ENCODE measurements at places on chromosomes 5 and 9.

DNA sequence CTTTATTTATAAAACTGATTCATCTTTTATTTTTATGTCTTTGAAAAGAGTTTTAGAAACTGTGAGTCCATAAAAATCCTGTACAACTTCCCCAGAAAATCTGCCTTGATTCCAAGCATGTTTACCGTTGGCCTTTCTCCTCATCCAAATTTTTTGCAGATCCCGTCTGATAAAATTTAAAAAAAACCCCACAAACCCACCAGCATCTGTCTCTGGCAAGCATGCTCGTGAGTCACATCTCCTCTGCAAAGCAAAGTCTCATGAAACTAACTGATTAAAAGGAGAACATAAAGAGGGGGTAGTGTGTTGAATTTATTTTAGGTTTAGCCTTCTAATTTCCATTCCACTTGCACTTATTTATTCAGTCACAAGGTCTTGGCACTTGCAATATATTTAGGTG, 109.4 kb downstream of the MAT2B start:
- DNase-seq, result no peak

GRCh38 chr5:134649163-134649835, 714 bp downstream of the SEC24A start:
- no peak for DNase-seq

DNA sequence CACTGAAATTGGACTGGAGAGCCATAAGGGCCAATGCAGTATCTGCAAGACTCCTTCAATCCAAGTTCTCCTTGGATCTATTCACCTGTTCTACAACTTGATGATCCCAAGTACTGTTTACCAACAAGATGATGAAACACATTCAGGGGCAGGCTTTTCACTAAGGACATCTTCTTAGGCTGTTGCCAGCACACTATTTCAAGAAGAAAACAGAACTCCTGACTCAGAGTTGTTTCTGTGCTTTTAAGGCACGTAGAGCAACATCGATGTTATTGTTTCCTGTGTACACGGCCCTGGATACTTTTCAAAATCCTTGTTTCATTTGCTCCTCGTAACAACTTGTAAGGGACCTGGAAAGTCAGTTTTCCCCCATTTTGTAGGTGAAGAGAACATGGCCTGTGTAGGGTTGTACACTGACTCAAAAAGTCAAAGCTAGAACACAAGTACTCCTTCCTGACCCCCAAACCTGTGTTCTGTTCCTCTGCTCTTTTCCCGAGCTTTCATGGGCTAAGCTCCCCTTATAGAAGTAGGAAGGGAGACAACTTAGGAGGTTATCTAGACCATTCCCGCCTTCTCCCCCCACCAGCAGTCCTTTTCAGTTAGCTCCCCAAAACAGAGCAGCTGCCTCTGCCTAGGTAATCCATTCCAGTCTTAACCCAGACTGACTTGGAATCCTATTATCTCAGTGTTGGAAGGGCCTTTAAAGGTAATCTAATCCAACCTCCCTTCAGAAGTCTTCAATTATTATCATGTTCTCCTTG, 5.2 kb upstream of the MGAT1 start:
- DNase-seq, result no peak

GRCh38 chr5:14582797-14583137, 1.2 kb downstream of the OTULINL start:
- DNase-seq, result no peak

- DNase-seq, result no peak
These were observed 52.3 kb upstream of the ICE1 start for GRCh38 chr5:5370059-5370774.

GRCh38 chr9:10366171-10366779, 246.5 kb downstream of the PTPRD start:
- DNase-seq, result peak; percentile 23

GRCh38 chr5:16671208-16671607, 54.4 kb upstream of the RETREG1 start:
- no peak for DNase-seq

GRCh38 chr9:121464968-121465367, 34.7 kb downstream of the GGTA1 start:
- DNase-seq, result no peak

DNA sequence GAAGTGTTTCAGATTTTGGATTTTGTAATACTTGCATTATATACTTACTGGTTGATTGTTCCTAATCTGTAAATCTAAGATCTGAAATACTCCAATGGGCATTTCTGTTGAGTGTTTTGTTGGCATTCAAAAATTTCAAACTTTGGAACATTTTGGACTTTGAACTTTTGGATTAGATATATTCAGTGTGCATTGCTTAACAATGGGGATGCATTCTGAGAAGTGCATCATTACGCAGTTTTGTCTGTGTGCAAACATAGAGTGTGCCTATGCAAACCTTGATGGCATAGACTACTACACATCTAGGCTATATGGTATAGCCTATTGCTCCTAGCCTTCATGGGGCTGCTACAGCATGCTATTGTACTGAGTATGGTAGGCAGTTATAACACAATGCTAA, 325.4 kb downstream of the KDM4C start:
- DNase-seq, result no peak

GRCh38 chr5:42807722-42808447, 3.8 kb downstream of the SELENOP start:
- DNase-seq, result no peak

DNA sequence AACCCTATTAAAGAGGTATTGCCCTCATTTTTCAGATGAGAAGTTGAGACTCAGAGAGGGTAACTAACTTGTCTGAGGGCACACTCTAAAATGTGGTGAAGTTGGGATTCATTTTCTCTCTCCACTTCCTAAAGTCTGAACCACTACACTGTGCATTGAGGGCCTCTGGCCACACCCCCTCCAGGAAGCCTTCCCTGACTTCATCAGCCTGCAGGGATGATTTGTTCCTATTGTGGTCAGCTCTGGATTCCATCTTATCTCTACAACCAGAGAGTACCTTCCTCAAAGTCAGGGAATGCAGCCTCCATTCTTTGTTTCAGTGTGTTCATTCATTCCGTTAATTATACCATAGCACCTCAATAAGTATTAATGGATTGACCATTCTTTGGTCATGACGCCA, 356.0 kb upstream of the PANK3 start:
- no peak for DNase-seq

DNA sequence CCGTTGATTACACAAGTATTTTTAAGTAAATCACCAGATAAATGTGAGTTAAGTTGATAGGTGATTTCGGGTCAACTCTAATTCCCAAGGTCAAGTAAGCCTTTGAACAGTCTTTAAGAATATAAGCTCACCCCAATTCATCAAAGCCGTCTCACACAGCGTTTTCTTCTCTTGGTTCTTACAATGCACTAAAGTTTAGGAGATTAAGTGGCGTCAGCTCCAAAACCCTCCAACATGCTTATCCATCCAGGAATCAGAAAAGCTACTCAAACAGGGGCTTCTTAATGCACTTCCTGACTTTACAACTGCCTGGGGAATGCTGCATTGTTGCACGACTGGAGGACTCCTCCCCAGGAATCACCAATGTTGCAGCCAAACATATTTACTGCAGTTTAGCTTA, 206.2 kb upstream of the EFNA5 start:
- no peak for DNase-seq

GRCh38 chr9:105608721-105609598, 51.0 kb downstream of the FKTN start:
- DNase-seq, result peak; percentile 18
